ENCODE measurements at places on chromosomes 12 and 14.

- DNase-seq = no peak
Measured at GRCh38 chr14:92644171-92644969, 104.1 kb downstream of the LGMN start.

GRCh38 chr12:105825141-105825540, 313.6 kb downstream of the NUAK1 start:
- no peak for DNase-seq

- DNase-seq = no peak
Measured at GRCh38 chr14:92433407-92433806, 80.2 kb upstream of the RIN3 start.

GRCh38 chr12:101521136-101521535, 46.0 kb downstream of the SPIC start:
- DNase-seq = no peak
